ENCODE measurements at places on chromosomes 12 and 14.

DNA sequence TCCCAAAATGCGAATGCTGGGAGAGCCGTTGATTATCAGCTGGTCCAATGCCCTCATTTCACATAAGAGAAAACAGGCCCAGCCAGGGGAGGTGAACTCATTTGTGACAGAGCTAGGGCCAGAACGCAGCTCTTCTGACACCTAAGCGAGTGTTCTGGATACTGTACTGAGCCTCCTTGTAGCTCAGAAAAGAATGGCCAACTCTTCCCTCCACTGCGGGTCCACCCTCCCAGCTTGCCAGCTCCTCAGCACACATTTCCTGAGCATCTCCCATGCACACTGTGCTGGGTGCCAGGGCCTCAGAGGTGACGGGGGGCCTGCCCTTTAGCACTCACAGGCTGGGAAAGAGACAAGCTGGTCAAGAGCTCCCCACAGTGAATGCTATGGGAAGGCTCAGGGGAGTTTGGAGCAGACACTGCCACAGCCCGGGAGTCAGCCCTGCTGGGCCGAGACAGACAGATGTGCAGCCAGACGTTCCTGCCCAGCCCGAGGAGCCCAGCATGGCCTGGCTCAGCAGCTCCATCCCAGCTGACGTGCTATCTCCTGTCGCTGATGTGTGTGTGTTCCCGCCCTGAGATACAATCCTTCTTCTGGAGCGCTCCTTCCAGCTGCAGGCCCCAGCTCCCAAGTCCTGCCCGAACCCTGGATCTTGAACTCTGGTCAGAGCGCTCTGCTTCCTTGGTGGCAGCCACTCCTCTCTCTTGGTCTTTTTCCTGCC, 3.5 kb downstream of the CMTM5 start:
- no peak for DNase-seq

- no peak for DNase-seq
These were observed 368.7 kb downstream of the NELL2 start for GRCh38 chr12:44507461-44507860.

DNA sequence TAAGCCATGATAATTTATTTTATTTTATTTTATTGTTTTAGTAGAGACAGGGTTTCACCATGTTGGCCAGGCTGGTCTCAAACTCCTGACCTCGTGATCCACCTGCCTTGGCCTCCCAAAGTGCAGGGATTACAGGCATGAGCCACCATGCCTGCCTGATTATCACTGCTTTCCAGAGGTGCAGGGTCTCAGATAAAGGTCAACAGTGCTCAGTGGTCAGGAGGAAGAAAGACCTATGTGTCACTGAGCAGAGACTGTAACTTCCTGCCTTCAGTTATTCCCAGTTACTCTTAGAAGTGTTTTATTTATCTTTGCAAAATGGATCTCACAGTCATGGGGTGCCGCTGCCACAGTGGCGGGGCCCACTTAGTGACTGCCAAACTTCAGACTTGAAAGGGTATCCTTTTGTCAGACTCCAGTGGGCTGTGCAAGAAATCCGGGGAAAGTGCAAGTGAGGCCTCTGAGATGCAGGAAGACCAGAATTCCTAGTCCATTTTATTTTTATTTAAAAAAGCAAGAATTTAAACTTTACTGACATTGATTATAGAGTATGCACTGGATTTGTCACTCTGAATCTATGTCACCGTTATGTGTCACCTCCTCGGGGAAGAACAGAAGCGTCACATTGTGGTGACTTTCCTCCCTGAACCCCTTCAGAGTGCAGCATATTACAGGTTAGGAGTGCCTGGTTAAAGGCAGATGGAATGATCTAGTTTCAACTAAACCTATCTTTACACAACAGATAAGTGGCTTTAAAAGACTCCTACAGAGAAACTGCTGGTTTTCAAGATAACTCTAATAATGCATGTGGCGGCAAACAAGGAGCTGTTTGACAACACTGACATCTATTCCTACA, 59.1 kb upstream of the BICD1 start:
- no peak for DNase-seq

- no peak for DNase-seq
These were observed 47.1 kb downstream of the SLC2A13 start for GRCh38 chr12:40058721-40059190.

DNA sequence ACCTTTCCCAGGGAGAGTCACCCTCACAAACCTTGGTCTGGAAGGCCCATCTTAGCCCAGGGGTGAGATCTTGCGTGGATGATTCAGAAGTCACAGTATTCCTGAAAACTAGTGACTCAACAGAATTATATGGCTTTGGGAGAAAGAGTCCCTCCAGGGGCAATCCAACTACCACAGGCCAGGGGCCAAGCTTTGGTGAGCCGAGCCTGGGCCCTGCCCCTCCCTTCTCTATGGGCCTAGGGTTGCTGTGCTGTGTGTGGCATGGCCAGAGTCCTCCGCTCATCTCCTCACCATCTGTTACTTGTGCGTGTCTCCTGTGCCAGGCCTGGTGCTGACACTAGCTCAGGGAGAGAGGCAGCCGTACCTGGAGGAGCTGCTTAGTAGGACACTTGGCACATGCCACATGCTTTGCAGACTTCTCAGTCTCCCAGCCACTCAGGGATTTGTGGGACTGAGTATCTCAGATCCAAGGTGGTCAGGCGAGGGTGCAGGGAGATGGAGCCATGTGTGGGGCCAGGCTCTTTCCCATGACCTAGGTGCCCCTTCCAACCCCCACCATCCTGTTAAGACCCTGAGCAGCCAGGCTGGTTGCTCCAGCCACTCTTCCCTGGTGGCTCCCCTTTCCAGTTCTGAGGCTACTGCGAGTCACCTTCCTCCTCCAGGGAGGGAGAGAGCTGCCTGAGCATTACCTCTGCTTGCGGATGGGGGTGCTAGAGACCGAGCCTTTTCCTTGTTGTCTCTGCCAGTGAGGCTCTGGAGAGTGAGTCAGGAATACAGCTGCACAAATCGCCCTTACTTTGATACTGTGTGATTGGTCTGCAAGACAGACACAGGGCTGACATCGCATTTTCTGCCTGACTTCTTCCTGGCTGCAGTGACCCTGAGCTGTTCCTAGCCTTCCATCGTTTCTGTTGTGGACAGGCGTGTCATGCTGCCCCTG, 94.1 kb downstream of the SLC25A47 start:
- no peak for DNase-seq

- DNase-seq, result no peak
These were observed 125.7 kb upstream of the GRIP1 start for GRCh38 chr12:66804563-66804974.

DNA sequence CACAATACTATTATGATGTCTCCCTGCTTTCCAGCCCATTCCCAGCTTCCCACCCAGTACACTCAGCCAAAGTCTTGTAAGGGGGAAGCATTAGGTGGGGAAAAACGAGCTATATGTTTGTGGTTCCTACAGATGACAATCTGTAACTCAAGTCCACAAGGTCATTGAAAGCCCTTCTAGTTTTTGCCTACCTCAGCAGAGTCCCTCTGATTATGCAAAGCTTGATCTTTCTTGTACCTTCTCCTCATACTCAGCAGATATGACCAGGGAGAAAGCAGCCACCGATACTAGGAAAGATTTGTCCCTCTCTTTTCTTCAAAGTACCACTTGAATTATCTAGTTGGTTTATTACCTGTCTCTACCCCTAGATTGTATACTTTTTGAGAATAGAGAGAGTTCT, 10.6 kb downstream of the CMAS start:
- DNase-seq, result no peak

- no peak for DNase-seq
These were observed 103.0 kb downstream of the PEBP1 start for GRCh38 chr12:118238888-118239287.

GRCh38 chr12:120573560-120573959, 7.6 kb downstream of the POP5 start:
- no peak for DNase-seq

- DNase-seq, result peak; percentile 49
These were observed 70.1 kb downstream of the PHETA1 start for GRCh38 chr12:111298582-111299436.

DNA sequence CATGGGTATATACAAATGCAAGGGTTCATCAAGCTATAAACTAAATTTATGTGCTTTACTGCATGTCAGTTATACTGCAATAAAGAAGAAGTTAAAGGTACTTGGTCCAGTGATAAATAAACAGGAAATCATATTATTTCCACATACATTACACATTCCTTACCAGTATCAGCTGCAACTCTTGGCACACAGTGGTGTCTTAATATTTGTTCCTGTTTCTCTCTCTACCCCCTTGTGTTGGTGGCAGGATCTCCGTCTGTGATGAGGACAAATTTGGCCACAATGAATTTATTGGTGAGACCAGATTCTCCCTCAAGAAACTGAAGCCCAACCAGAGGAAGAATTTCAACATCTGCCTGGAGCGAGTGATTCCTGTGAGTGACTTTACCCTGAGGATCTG, 19.2 kb upstream of the OAS1 start:
- DNase-seq, result no peak

DNA sequence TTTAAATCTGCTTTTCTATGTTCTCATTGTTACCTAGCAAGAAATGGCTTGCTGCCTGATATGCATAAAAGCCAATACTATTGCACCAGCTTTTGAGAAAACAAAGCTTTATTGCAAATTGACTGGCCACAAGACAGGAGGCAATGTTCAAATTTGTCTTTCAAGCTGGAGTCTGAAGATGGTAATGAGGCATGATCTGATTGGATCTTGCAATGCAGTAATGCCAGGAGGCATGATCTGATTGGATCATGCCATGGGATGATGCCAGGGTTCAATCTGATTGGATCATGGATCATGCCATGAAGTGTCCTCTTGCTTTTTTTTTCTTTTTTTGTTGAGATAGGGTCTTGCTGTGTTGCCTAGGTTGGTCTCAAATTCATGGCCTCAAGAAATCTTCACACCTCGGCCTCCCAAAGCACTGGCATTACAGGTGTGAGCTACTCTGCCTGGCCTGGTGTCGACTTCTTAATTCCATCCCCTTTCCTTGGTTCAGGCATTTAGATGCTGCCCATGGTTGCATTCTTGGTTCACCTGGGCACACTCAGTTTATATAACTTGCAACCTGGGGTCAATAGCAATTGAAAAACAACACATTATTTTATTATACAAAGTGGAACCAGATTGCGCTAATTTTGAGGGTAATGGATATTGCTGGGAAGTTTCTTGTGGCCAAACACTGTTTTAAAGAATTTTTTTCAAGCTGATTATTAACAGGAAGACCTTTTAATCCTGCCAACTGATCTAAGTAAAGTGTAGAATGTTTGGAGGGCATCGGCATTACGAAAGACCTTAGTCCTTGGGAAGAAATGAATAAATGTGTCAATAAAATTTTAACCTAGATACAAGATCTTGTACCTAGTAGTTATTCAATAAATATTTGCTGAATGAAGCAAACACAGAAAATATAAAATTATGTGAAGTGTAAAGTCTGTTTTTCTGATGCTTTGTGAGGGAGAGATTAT, 38.8 kb downstream of the HSD17B6 start:
- no peak for DNase-seq

GRCh38 chr12:53869500-53869899, 69.1 kb upstream of the HOXC13 start:
- no peak for DNase-seq

Measured in activated T-cell treated with anti-CD3 and anti-CD28 coated beads, Interleukin-2, amount 50 U/mL, for 72 hours (primary cell).